Uterus (tissue), 4 donors: ENCODE measurements at places on chromosomes 7 and 10. TPM values are rescaled to one million over a fixed set of nuclear protein-coding genes. Genes with fewer than 3 reads are reported as not detected.

GRCh38 chr10:106535304-106535953 lies 629.1 kb downstream of the SORCS1 start:
- no peak overlapping the region for H3K4me3 ChIP-seq
- no peaks in the 10 kb centered on the region for H3K36me3 ChIP-seq
- H3K27ac ChIP-seq = no peak overlapping the region
- H3K27me3 ChIP-seq = no peaks in the 10 kb centered on the region
- DNase-seq = no peak

GRCh38 chr10:70350501-70350900 lies 31.9 kb downstream of the LRRC20 start:
- H3K27ac ChIP-seq = no peak overlapping the region
- H3K36me3 ChIP-seq = no peaks in the 10 kb centered on the region
- DNase-seq = no peak
- H3K4me3 ChIP-seq = no peak overlapping the region

GRCh38 chr7:36372156-36372555 lies 17.5 kb upstream of the ANLN start:
- H3K4me1 ChIP-seq = no peaks in the 10 kb centered on the region
- no peaks in the 10 kb centered on the region for H3K27me3 ChIP-seq
- no peaks in the 10 kb centered on the region for H3K36me3 ChIP-seq
- no peak for DNase-seq

GRCh38 chr10:49005270-49005669 lies 65.6 kb upstream of the LRRC18 start:
- no peak overlapping the region for H3K4me3 ChIP-seq
- DNase-seq = no peak

The BAMBI gene
- 17.9 TPM for total RNA-seq
